SK-N-DZ (cell line): ENCODE measurements at places on chromosomes 1 and 21.

GRCh38 chr1:43872280-43872679, 61.3 kb upstream of the ARTN start:
- no peak for DNase-seq

- no peak for DNase-seq
These were observed 125.9 kb upstream of the GALNT2 start for GRCh38 chr1:229941160-229941559.

DNA sequence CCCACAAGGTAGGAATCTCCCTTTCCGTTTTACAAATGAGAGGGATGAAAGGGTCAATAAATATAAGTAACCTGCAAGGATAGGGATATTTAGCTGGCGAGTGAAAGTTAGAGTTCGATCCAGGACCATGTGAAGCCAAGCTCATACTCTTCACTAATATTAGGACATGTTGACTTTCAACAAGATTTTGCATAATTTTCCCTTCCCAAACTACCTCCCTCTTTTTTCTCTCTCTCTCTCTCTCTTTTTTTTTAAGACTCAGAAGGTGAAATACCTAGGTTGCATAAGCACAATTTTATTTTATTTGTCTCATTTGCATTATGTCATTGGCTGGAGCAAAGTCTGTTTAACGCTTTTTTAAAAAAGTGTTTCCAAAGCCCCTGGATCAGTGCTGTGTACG, 8.1 kb upstream of the MT1HL1 start:
- DNase-seq = no peak

GRCh38 chr1:29469457-29469856, 233.1 kb downstream of the PTPRU start:
- no peak for DNase-seq

GRCh38 chr1:200275415-200275814, 134.4 kb downstream of the ZNF281 start:
- DNase-seq = no peak

- DNase-seq = peak; percentile 52
These were observed 26.5 kb downstream of the AKNAD1 start for GRCh38 chr1:108830119-108831008.

DNA sequence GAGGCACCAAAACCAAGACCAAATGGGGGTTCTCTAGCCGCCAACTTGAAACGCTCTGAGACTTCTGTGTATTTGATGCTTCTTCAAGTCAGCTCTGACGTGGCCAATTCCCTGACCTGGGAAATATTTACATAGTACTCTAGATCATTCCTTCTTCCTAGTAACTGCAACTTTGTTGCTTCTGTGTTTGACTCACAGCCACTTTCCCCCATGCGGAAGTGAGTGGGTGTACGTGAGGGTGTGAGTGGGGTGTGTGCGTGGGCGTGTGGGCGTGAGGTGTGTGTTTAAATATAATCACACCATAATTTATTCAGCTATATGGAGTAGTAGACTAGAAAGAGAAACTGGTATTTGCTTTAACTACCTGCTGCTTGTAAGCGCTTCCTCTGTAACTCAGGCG, 111.0 kb downstream of the TAS1R2 start:
- no peak for DNase-seq

- no peak for DNase-seq
These were observed 321.0 kb downstream of the RPS6KC1 start for GRCh38 chr1:213371847-213372619.

GRCh38 chr1:228691211-228691610, 44.1 kb upstream of the RHOU start:
- DNase-seq = no peak

DNA sequence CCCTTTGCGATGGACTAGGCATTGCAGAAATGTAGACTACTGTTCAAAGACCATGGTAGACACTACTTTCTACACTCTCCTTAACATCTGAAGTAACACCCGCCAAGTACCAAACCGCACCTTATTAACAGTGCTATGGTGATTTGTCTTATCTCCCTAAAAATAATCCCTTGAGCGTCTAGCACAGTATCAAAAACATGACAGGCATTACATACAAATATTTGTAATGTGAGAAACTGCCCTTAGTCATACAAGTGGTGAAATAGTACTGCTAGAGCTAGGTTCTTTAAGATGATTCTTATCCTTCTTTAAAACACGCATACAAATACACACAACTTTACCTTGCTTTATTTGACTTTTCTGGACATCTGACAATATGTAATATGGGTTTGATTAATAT, 27.2 kb downstream of the PUM1 start:
- no peak for DNase-seq

- DNase-seq = no peak
These were observed 43.2 kb downstream of the PHACTR4 start for GRCh38 chr1:28412731-28413130.

- peak; percentile 40 for DNase-seq
These were observed 19.6 kb downstream of the EDN2 start for GRCh38 chr1:41464885-41465284.

DNA sequence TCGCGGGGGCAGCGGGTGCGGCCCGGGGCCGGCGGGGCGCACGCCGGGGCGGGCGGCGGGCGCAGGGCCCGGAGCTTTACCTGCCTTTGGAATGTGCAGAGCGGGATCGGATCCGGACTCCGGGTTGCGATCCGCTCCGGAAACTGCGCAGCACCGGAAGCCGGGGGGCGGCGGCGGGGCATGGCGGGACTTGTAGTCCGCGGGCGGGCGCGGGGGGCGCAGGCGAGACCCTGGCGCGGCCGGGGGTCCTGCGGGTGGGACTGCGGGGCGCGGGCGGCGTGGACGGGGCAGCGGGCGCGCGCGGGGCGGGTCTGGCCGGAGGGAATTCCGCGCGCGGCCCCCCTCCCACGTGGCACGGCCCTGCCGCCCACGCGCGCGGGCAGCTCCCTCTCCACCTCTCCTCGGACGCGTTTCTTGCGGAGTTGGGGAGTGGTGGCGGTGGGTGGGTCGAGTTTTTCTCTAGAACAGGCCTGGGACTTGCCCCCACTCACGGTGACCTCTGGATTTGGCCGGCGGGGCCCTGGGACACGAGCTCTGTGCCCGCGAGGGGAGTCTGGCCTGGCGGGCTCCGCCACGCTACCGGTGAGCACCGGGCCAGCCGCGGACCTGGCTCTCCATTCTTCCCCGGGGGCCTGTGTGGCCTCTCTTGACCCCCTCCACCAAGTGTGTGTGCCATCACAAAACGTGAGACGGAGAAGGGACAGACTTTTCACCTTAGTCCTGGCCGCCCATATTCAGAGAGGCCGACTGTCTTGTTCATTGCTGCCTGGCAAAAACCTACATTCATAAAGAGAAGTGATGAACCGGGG, at the start of gene PRDM15:
Gene PRDM15 (minus strand): TSS at position 155 of the 809 bp plus-strand sequence. CDS start 18,981 bp downstream, outside the sequence.
- DNase-seq = peak; percentile 70

DNA sequence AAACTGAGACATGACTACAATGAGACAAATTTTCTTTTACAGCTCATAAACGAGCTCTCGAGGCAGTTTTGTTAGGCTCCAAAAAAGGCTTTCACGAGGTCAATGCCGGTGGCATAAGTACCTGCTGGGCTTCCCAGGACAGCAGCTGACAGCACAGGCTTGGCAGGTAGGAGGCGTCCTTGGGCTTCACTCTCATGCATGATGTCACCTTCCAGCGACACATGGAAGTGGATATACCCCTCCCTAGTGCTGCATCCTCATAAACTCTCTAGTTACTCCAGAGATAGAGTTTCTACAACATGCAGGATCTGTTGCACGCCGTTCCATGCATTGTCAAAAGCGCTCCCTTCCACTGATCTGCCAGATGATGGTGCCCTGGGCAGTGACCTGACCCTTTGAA, 112.5 kb upstream of the PAXBP1 start:
- DNase-seq = no peak

DNA sequence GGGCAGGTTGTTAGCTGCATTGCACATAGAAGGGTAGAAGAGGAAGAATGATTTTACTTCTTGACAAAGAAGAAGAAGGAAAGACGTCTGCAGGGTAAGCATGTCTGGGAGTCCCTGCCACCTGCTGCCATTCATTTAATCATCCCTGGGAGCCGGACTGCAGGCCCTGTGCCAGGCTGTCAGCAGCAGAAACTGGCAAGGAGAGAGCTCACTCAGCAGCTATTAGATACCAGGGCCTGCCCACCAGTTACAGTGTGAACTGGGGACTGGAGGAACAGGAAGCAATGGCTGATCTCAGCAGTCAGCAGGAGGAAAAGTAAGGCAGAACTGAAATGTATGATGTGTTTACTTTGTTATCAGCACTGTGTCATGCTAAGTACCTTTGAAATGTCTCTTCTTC, 75.7 kb upstream of the C1orf87 start:
- no peak for DNase-seq

DNA sequence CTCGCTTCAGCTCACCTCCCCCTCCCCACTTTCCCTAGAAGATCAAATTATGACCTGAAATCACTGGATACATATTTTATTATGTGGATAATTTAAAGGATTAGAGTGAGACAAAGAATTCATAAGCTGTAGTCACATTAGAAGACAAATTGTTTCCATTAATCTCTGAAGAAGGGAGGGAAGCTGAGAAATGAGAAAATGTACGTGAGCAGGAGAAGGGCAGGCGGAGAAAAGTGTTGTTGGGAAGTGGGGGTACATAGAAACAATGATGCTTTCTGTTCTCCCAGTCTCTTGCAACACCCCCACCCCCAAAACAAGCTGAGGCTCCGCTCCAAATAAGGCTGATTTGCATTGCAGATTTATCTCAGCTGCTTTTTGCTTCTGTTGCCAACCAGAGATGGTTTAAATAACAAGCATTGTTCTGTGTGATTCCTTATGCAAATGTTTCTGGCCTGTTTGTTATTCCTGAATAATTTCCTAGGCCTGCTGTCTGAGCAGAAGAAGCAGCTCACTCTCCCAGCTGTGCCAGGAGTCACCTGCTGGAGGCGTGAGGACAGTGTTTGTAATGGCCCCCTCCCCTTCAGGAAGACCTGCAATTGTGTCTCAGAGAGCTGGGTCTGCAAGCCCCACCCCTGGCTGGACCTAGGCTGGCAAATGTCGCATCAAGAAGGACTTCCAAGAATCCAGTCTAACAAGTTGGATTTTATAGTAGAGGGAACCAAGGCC, 121.8 kb upstream of the TNR start:
- no peak for DNase-seq

- no peak for DNase-seq
These were observed 11.8 kb downstream of the SIM2 start for GRCh38 chr21:36710729-36711048.

DNA sequence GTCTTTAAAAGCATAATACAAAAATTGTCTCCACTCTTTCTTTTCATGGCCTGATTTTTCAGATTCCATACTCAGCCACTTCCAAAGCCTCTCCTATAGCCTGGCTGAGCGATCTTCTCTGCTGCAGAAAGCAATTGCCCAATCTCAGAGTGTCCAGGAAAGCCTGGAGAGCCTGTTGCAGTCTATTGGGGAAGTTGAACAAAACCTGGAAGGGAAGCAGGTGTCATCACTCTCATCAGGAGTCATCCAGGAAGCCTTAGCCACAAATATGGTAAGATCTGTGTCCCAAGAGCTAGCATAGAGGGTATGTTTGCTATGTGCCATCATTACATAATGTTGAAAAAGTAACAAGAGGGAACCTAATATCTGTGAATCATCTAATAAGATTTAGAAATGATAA, 130.7 kb upstream of the BMP8A start:
- DNase-seq = no peak

DNA sequence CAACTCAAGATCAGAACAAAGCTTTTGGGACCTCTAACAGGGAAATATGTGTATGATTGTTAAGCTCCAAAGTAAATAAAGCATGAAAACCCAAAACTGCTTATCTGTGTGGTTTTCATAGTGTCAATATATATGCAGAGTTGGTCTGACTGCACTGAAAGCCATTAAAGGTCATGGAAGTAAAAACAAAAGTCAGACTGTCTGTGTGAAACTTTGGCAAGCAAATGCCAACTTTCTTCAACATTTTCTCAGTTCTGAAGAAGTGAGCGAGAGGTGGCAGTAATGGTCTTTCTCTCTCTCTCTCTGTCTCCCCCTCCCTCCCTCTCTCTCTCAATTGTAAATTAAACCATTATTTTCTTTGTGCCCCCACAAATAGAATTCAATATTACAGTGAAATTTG, 100.1 kb upstream of the S1PR1 start:
- no peak for DNase-seq
